CD4-positive, alpha-beta T cell treated with Interleukin-15 for 4 hours (primary cell): ENCODE measurements at places on chromosomes 5 and 9.
A peak's percentile ranks its signal among the peaks of the same experiment; 100 is the strongest.

- peak; percentile 55 for DNase-seq
Observed at GRCh38 chr5:134103397-134103796, 11.1 kb upstream of the TCF7 start.

- peak; percentile 30 for DNase-seq
Observed at GRCh38 chr9:133792721-133793470, 54.7 kb upstream of the SARDH start.

GRCh38 chr9:135607401-135608293 lies 31.7 kb downstream of the GLT6D1 start:
- DNase-seq = no peak

GRCh38 chr9:36093384-36093783 lies 43.1 kb upstream of the GLIPR2 start:
- no peak for DNase-seq

DNA sequence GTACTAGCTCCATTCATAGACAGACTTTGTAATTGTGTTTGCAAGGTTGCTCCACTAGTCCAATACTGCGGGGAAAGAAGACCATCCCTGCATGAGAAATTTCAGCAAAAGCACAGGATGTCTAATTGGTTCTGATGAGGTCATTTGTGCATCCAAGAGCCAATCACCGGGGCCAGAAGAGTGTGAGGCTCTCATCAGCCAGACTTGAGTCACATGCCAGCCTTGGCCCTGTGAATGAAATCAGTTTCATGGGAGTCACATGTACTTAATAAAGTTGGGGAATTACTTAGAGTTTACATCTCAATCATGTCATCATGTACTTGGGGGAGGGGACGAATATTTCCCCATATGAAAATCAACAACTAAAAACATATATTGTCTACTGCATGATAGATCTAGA lies 1236.0 kb downstream of the MAT2B start:
- DNase-seq = no peak

GRCh38 chr5:83471405-83472212 lies at the start of gene VCAN:
Gene VCAN, plus strand, starts transcription at chr5:83471744. Its CDS starts 11,775 bp downstream, at chr5:83483519.
- DNase-seq = no peak

DNA sequence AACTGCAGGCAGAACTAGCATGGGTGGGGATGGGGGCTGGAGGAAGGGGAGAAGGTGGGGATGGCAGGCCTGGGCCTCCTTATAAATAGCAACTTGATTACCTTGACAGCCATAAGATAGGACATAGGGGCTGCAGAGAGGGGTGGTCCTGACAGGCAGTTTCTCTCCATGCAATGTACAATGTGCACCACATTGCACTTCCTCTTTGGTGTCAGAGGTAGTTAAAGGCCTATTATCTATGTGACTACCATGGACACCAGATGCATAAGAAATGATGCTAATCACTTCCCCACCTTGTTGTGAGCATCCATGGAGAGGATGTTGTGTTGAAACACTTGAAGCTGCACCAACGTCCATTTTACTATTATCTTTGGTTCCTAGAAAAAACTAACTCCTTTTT lies 20.2 kb upstream of the SUB1 start:
- DNase-seq = no peak

GRCh38 chr5:77973253-77973609 lies 197.1 kb upstream of the TBCA start:
- DNase-seq = no peak

GRCh38 chr9:14895806-14896205 lies 14.4 kb downstream of the FREM1 start:
- no peak for DNase-seq

- DNase-seq = no peak
Observed at GRCh38 chr9:75878488-75878860, 12.0 kb upstream of the PCSK5 start.

- no peak for DNase-seq
Observed at GRCh38 chr9:37921546-37922300, 17.8 kb upstream of the SLC25A51 start.

GRCh38 chr5:96335873-96336272 lies 97.2 kb downstream of the PCSK1 start:
- no peak for DNase-seq

DNA sequence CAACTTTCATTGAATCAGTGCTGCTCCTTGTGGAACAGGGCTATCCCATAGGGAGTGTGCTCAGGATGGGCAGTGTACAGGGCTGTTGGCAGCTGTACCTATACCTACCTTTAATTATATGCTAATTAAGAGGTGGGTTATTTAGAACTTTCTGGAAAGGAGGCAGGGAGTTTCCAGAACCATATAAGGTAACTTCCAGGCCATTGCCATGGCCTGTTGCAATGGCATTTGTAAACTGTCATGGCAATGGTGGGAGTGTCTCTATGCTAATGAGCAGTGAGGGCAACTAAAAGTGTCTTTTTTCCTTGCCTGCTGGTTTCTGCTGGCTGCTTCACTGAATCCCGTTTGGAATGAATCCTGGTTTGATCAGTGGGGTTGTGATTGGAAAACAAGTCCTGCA lies 2.3 kb upstream of the ARHGAP26 start:
- DNase-seq = no peak

GRCh38 chr9:82418334-82418733 lies 429.8 kb downstream of the SPATA31D1 start:
- no peak for DNase-seq

GRCh38 chr9:113927277-113927676 lies 51.2 kb downstream of the ZNF618 start:
- DNase-seq = no peak

GRCh38 chr5:170077526-170077925 lies 28.2 kb upstream of the FOXI1 start:
- no peak for DNase-seq

GRCh38 chr9:129283705-129284606 lies 105.9 kb upstream of the IER5L start:
- no peak for DNase-seq

DNA sequence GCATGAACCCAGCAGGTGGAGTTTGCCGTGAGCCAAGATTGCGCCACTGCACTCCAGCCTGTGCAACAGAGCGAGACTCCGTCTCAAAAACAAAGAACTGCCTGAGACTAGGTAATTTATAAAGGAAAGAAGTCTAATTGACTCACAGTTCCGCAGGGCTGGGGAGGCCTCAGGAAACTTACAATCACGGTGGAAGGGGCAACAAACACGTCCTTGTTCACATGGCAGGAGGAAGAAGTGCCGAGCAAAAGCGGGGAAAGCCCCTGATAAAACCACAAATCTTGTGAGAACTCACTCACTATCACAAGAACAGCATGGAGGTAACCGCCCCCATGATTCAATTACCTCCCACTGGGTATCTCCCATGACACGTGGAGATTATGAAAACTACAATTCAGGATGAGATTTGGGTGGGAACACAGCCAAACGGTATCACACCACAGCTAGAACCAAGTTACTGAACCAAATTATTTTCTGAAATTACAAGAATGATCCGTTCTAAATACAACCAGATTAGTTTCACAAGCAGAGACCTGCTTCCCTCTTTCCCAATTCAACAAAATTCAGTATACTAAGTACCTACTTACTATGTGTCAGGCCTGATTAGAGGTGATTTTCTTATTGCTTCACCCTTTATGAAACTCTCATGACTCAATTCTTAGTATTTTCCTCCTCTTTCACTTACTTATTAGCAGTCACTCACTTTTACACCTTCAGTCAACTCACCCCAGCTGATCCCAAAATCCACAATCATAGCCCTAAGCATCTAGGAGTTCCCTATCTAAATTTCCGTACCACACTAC lies 8.4 kb downstream of the UBTD2 start:
- DNase-seq = peak; percentile 57

- DNase-seq = no peak
Observed at GRCh38 chr5:59943452-59944113, 50.1 kb upstream of the PDE4D start.

DNA sequence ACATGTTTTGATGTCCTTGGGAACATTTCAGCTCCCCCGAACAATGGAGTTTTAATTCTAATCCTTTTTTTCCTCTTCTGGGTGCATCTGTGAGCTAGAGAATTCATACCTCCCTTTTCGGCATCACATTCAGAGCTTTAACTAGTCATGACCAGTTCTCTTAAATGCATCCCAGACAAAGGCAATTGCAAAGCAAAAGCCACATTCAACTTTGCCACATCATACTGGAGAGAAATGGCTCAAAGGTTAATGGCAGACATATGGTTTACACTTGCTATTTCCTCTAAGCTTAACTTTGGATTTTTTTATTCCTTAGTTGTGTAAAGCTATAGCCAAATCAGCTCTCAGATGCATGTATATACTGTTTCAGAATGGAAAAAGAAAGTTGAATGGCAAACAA lies 153.3 kb downstream of the ESM1 start:
- DNase-seq = no peak

DNA sequence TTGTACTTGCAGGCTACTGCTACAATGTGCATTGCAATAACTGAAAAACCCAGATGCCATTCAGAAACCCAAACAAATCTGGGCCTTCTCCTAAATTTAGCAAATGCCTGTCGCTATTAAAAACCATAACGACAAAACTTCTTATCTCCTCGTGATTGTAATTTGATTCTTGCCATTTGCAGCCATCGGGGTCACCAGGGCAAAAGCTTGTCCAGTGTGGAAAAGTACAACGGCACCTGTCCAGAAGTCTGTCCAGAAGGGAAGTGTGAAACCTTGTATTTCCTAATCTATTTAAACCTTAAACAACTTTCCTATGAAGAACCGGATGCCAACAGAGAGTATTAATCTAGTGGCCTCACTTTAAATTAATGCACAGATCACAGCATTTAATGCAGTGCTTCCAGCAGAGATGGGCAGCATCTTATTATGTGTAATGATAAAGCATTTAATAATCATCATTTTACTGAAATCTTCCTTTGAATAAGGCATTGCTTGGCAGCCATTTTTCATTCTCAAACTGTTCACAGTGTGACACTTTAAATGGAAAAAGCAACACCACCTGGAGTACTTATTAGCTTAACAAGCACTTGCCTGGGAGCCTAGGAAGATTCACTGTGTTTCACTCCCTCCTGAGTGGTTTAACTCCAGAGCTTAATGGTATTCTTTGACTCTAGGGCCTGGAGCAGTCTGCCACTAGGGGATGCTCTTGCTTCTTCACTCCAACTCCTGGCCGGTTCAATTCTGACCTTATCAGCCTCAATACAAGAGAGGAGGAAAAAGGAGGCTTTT lies 4.9 kb upstream of the C7 start:
- peak; percentile 13 for DNase-seq

- DNase-seq = no peak
Observed at GRCh38 chr5:41770799-41771198, 99.4 kb downstream of the OXCT1 start.

- no peak for DNase-seq
Observed at GRCh38 chr5:180441564-180442051, 52.6 kb upstream of the CNOT6 start.

DNA sequence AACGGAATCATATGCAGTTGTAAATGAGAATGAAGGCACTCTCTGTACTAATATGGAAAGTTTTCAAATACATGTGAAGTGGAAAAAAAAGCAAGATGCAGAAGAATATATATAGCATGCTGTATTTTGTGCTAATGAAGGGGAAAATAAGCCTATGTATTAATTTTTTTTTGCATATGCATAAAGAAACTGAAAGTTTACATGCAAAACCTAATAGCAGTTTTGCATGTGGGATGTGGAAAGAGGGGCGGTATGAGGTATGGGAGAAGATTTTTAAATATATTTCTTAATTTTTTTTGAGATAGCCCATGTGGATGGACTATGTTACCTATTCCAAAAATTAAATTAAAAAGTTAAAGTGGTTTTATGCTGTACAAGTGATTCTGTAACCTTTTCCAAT lies 83.7 kb upstream of the IL12B start:
- no peak for DNase-seq

- no peak for DNase-seq
Observed at GRCh38 chr5:178931846-178932760, 8.9 kb upstream of the ZNF454 start.
